ENCODE measurements at places on chromosomes 4 and X.

GRCh38 chr4:20462426-20463175 is 210.9 kb downstream of the SLIT2 start:
- DNase-seq = peak; percentile 72

GRCh38 chr4:11106759-11107158 is 321.9 kb downstream of the HS3ST1 start:
- no peak for DNase-seq

- peak; percentile 46 for DNase-seq
Measured at GRCh38 chr4:68299492-68300457, 50.1 kb downstream of the YTHDC1 start.

DNA sequence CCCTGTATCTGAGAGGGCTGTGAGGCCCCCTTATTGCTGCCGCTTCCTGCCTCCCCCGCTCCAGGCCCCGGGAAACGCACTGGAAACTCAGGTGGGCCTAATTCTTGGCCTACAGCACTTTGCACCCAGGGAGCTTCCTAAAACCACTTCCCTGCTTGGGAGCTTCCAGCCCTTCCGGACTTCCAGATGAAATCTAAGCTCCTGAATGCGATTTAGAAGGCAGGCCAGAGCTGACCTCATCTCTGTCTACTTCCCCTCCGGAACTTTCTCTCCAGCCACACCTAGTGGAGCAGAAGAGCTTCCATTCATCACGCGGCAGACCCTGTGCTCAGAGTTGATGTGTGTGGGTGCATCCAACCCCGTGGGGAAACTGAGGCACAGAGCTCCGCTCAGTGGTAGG is 84.2 kb downstream of the SORCS2 start:
- no peak for DNase-seq

DNA sequence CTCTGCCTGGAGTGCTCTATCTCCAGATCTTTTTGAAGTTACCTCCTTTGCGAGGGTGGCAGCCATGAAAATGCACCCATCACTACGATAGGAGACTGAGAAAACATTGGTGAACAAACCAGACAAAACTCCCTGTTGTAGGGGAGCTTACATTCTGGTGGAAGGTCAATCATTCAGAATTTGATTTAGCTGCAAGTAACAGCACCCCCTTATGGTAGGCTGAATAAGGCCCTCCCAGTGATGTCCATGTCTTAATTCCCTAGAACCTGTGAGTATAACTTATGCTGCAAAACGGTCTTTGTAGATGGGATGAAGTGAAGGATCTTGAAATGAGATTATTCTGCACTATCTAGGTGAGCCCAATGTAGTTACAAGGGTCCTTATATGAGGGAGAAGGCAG is 5.6 kb upstream of the TEC start:
- DNase-seq = peak; percentile 43

DNA sequence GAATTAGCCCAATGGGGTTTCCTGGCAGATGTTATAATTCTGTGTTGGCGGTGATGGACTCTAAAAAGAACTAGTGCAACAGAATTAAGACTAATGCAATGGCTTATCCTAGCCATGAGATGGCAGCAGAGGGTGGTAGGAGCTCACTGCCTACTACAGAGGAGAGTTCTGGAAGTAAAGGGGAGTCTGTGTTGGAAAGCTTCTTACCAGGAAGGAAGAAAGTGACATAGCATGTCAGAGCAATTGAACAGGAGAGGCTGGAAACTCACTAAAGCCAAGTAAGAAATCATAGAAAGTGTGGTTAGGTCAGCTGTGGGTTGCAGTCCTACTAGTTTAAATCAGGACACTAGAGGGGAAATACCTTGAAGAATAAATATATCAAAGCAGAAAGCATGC is 6.3 kb upstream of the TRPC5OS start:
- DNase-seq = peak; percentile 75

DNA sequence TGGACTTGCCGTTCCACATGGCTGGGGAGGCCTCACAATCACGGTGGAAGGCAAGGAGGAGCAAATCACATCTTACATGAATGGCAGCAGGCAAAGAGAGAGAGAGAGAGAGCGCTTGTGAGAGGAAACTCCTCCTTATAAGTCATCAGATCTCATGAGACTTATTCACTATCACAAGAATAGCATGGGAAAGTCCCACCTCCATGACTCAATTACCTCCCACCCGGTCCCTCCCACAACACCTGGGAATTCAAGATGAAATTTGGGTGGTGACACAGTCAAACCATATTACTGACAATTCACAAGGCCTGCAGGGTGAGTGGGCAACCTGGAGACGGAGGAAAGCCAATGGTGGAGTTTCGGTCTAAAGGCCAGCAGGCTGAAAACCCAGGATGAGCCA is 394.3 kb upstream of the TRAM1L1 start:
- peak; percentile 83 for DNase-seq

- no peak for DNase-seq
Measured at GRCh38 chrX:142204522-142205433, at the start of gene MAGEC2. Gene MAGEC2 (minus strand): TSS chrX:142205290. CDS start chrX:142203987, 1,303 bp downstream.

GRCh38 chr4:5959211-5959982 is 58.8 kb downstream of the C4orf50 start:
- no peak for DNase-seq

- DNase-seq = peak; percentile 78
Measured at GRCh38 chr4:40908702-40909362, 159.1 kb downstream of the NSUN7 start.

DNA sequence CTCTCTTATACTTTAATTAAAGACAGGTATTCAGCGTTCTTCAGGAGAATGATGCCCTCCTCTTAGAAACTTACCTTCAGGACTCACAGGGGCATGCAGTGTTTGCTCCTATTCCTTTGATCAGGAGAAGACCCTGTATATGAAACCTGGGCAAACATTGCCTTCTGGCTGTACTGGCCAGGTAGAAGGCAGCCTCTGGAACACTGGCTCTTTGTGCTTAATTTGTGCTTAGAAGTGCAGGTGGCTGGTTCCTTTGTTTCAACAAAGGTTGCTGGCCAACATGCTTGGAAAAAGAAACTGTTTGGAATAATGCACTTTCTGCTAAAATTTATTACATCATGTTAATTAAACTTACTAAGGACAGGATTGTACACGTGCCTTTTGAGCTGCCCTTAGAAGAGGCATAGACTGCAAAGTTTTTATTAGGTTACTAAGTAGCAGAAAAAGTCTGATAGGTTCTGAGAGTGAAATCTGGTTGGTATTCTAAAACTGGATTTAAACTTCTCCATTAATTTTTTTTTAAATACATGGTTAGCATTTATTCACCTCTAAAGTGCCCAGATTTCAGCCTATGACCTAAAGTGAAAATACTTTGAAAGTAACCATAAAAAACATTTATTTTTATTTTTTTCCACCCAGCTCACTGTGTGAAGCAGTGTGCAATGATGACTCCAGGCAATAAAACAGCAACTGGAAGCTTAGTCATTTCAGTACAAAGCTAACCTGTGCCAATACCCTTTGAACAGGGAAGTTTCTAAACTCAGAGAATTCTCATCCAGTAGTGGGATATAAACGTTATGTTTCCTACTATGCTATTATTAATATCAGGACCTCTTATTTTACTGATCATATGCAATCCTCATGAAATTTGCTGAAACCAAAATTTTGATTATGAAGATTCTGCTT is 11.3 kb downstream of the RASSF6 start:
- DNase-seq = peak; percentile 61

- no peak for DNase-seq
Measured at GRCh38 chrX:633985-634958, 3.7 kb downstream of the SHOX start.

- no peak for DNase-seq
Measured at GRCh38 chrX:150926304-150926703, 27.8 kb upstream of the CD99L2 start.

DNA sequence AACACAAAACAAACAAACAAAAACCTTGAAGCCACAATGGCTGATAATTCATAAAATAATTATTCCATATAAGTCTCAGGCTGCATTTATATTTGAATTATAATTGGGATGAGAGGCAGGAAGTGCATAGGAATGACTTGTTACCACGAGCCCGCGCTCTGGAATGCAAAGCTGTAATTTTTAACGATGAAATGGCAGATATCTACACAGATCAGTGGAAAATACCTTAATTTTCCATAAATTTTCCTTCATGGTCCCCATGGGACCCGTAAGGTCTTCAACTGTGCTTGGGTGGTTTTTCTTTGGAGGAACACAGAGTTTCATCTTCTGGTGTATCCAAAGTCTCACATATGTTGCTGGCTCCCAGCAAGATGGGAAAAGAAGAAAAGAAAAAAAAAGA is 226.8 kb downstream of the SHOX start:
- no peak for DNase-seq

DNA sequence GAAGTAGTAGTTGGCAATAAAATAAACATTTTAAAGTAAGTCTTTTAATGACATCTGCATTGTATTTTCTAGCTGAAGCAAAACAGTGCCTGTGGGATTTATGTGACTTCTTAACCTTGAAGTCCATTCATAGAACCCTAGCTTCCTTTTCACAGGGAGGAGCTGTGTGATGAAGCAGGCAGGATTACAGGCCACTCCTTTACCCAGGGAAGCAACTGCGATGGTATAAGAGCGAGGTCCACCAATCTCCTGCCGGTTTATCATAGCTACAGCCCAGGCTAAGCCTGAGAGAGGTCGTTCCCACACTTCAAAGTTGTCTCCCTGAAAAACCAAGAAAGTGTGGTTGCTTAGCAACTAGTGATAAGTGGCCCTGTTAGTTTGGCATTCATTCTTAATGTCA is 7.0 kb downstream of the RPL36A start:
- no peak for DNase-seq

GRCh38 chr4:71251261-71251660 is 87.6 kb upstream of the SLC4A4 start:
- DNase-seq = peak; percentile 39

GRCh38 chr4:55488716-55489115 is 58.0 kb downstream of the CLOCK start:
- DNase-seq = no peak

DNA sequence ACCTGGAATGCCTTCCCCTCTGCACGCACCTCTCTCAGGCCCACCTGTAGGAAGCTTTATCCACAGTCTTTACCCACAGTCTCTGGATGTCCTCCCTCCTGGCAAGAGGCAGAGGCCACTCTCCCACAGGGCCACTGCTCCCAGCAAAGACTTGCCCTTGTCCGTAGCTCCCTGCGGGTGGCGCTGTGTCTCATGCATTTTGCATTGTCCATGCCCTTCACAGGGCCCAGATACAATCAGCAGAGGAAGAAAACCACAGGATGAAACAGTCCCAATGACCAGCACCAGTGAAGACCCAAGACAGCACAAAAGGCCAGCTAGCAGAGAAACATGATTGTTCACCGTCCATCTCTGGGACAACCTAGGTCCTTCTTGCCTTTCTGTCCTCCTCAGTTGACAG is 2.1 kb upstream of the NSG1 start:
- DNase-seq = peak; percentile 32

DNA sequence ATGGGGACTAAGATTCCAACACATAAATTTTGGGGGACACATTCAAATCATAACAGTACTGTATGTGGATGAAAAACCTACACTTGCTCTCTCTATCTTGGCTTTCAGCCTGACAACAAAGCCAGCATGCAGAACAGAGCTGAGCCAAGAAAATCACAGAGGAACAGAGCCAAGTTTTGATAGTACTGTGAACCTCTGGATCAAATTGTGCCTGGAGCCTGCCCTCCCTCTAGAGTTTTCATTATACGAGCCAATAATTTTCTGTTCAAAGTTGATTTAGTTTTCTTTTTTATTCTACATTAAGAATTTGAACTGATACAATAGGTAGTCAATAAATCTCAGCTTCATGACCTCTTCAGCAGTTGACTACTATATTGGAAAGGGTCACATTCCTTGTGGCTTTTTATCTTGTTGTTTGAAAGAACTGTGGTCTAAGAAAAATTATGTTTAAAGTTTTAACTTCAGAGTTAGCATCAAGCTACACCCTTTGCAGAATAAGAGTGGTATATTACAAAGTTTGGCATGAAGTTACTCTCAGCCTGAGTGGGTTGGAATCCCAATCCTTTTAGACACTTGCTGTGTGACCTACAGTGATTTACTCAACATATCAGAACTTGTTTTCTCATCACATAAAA is 31.1 kb downstream of the GRID2 start:
- DNase-seq = no peak

- DNase-seq = peak; percentile 48
Measured at GRCh38 chr4:189773909-189774308, 166.8 kb upstream of the FRG1 start.

GRCh38 chr4:168978001-168978700 is 31.9 kb downstream of the CBR4 start:
- DNase-seq = peak; percentile 85

DNA sequence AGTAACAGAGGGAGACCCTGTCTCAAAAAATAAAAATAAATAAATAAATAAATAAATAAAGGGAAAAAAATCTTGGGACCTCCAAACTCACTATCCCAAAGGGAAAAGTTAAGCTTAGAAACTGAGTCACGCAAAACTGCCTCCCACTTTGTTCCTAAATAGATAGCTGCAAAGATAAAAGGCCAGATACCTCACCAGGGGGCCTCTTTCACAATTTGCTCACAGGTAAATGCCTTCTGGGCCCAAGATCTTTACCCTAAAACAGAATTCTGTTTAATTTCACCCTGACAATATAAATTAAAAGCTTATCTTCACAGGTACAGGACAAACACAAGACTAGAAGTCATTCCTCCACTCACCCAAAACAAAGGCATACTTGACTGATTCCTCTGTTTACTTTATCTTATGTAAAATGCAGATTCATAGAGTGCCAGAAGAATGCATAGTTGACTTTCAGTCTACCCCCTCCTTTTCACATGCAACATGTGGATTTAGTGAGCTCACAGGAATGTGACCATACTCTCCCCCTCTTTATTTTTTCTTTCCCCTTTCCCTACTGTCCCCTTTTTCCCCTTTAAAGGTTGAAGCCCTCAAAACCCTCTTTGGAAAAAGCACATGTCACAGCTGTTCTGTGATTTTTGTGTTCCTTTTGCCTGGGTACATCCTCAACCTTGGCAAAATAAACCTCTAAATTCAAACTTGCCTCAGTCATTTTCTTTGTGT is 23.4 kb downstream of the ELF2 start:
- DNase-seq = no peak

DNA sequence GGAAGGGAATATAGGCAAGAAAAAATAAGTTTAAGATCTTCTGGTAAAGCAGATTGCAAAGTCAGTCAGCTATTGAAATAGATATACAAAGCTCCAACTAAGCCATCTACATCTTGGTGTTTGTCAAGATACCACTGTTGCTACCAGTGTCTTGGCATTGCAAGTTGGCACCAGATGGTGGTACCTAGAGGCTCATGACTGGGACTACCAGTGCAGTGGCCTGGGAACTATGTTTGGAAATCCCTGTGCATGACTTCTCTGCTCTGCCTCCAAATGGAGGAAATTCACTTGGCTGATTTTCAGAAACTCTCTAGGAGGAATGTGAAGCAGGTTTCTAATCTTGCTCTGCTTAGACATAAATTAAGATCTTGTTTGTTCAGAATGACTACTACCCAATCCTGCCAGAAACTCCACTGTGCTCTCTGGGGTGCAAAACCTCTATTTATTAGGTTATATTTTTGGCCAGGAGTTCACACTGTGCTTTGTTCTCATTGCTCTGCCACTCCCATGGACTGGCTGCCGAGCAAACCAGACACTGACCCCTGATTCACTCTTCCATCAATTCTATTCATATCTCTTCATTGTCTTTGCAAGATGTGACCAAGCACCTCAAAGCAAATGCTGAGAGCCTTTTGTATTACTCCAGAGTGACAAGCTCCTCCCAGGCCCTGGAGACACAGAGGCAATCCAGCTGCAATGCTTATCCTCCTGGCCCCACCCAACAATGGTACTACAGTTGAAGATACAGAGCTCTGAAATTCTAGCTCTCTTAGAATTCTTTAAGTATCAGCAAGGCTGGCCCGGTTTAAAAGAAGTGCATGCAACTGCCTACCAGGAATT is 272.3 kb upstream of the FGF16 start:
- no peak for DNase-seq

Measured in kidney tubule cell (primary cell).